ENCODE measurements at places on chromosomes 2 and 18. TPM values are rescaled to one million over a fixed set of nuclear protein-coding genes. Genes with fewer than 3 reads are reported as not detected.

Gene PCARE
- not detected for total RNA-seq

Gene C2orf69
- total RNA-seq = 7.0 TPM

Gene MTX2
- total RNA-seq = 43.5 TPM

Gene NAT8
- total RNA-seq = not detected

Gene PRSS56
- 0.14 TPM for total RNA-seq

Gene ACP1
- total RNA-seq = 268 TPM

Gene CARF
- 1.4 TPM for total RNA-seq
